Kidney (tissue), 22 donors: ENCODE measurements at places on chromosomes 13 and 19. TPM values are rescaled to one million over a fixed set of nuclear protein-coding genes. Genes with fewer than 3 reads are reported as not detected.

DNA sequence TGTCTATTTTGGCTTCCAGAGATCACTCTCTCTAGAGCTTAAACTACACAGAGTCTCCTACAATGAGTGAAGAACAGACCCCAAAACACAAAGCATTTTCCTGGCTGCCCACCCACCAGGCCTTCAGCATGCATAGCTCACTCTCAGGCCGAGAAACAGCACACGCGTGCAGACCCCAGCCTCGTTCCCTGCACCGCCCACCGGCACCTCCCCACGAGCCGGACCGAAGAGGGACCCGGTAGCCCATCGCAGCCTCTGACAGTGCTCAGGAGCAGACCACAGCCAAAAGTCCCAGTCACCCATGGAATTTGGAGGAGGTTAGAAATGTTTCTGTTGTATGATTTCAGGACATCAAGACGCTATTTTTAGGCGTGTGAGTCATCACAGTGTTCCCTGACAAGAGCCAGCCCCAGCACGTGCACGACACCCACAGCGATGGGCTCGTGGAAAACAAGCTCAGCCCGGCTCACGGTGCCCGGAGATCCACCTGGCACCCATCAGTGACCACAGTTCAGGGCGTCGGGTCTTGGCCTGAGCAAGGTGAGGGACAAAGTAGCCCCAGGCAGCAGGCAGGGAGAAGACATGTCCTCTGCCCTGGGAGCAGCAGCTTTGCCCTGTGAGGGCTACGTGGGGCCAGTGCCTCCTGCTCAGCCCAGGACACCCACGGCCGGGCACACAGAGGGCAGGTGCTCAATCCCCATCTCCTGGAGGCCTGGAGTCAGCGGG lies 50.1 kb upstream of the SPACA7 start:
- H3K36me3 ChIP-seq, result no peaks in the 10 kb centered on the region
- no peak overlapping the region for H3K4me3 ChIP-seq
- no peaks in the 10 kb centered on the region for H3K4me1 ChIP-seq
- peaks cover 8% of the 10 kb centered on the region for H3K27me3 ChIP-seq
- no peak for DNase-seq
- H3K27ac ChIP-seq, result no peak overlapping the region

DNA sequence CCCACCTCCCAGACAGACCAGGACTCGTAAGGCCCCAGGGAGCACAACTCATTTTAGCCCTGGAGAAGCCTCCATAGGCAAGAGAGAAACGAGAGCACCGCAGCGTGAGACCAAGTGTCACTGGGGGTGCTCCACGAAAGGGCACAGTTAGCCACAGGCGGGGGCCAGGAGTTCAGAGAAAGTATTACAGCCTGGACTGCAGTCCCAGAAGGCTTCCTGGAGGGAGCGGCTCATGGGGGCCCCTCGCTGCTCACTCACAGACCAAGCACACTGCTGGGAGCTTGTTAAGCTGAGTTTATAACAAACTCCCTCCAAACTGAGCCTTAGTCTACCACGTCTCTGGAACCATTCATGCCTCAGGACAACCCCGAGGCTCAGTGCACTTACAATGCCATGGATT lies 16.5 kb downstream of the ANKRD27 start:
- H3K27me3 ChIP-seq, result no peaks in the 10 kb centered on the region
- peaks cover 11% of the 10 kb centered on the region for H3K36me3 ChIP-seq
- H3K27ac ChIP-seq, result no peak overlapping the region
- no peaks in the 10 kb centered on the region for H3K4me1 ChIP-seq
- no peak for DNase-seq

- H3K36me3 ChIP-seq, result no peaks in the 10 kb centered on the region
- H3K4me1 ChIP-seq, result no peaks in the 10 kb centered on the region
- DNase-seq, result peak; percentile 62
- no peak overlapping the region for H3K27ac ChIP-seq
- no peaks in the 10 kb centered on the region for H3K27me3 ChIP-seq
These were observed 153.8 kb upstream of the SOX1 start for GRCh38 chr13:111912991-111913760.

GRCh38 chr19:38769635-38770211 lies 3.6 kb downstream of the LGALS7 start:
- no peaks in the 10 kb centered on the region for H3K4me1 ChIP-seq
- peak overlapping the region; percentile 47 for H3K27ac ChIP-seq
- no peaks in the 10 kb centered on the region for H3K27me3 ChIP-seq
- peak; percentile 74 for DNase-seq
- no peak overlapping the region for H3K4me3 ChIP-seq

GRCh38 chr13:59346999-59347723 lies 816.6 kb downstream of the DIAPH3 start:
- peaks cover 2% of the 10 kb centered on the region for H3K4me1 ChIP-seq
- peak; percentile 51 for DNase-seq
- no peak overlapping the region for H3K4me3 ChIP-seq
- H3K27ac ChIP-seq, result no peak overlapping the region
- H3K36me3 ChIP-seq, result no peaks in the 10 kb centered on the region

DNA sequence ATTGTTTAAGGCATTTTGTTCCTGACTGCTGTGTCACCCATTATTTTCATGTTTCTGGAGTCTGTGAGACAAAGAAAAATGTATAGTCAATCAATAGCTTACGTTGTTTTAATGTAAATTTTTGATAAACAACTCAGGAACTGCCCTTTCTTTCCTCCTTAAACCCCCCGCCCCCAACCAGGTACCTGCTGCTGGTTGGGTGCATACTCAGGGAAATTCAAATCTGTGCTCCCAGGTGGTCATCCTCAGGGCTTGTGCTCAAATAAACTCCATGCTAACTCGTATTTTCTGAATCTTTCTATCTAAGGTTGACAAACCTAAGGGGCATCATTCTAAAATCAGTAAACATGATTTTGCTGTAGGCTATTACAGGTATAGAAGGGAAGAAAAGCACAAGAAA lies 4.1 kb upstream of the CDC16 start:
- H3K27me3 ChIP-seq, result peaks cover 3% of the 10 kb centered on the region
- no peak for DNase-seq
- H3K4me3 ChIP-seq, result no peak overlapping the region
- no peaks in the 10 kb centered on the region for H3K36me3 ChIP-seq

GRCh38 chr19:20662421-20663105 lies 1.2 kb upstream of the ZNF626 start:
- H3K36me3 ChIP-seq, result no peaks in the 10 kb centered on the region
- DNase-seq, result peak; percentile 80
- no peaks in the 10 kb centered on the region for H3K4me1 ChIP-seq
- no peak overlapping the region for H3K27ac ChIP-seq
- H3K4me3 ChIP-seq, result no peak overlapping the region

DNA sequence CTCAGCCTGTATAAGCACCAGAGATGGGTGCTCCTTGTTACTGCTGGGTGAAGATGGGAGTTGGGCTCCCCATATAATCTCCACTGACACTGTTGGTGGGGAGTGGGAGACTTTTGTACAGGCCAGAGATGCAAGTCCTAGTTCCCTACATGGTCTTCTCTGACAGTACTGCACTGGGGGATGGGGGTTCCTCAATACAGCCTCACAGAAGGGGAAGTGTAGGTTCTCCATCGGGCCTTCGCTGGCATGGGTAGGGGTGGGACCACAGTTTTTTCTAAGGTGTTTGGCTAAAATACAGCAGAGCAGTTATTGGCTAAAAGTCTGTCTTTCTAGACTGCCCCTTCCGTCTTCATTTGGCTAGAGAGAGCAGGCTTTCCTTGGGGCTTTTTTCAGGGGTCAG lies 167.2 kb upstream of the SERP2 start:
- H3K4me1 ChIP-seq, result no peaks in the 10 kb centered on the region
- no peak overlapping the region for H3K27ac ChIP-seq
- no peak overlapping the region for H3K4me3 ChIP-seq

GRCh38 chr19:441213-441836 lies 19.5 kb downstream of the SHC2 start:
- no peak overlapping the region for H3K4me3 ChIP-seq
- H3K36me3 ChIP-seq, result no peaks in the 10 kb centered on the region
- no peak for DNase-seq
- H3K27ac ChIP-seq, result no peak overlapping the region
- H3K4me1 ChIP-seq, result peaks cover 2% of the 10 kb centered on the region

DNA sequence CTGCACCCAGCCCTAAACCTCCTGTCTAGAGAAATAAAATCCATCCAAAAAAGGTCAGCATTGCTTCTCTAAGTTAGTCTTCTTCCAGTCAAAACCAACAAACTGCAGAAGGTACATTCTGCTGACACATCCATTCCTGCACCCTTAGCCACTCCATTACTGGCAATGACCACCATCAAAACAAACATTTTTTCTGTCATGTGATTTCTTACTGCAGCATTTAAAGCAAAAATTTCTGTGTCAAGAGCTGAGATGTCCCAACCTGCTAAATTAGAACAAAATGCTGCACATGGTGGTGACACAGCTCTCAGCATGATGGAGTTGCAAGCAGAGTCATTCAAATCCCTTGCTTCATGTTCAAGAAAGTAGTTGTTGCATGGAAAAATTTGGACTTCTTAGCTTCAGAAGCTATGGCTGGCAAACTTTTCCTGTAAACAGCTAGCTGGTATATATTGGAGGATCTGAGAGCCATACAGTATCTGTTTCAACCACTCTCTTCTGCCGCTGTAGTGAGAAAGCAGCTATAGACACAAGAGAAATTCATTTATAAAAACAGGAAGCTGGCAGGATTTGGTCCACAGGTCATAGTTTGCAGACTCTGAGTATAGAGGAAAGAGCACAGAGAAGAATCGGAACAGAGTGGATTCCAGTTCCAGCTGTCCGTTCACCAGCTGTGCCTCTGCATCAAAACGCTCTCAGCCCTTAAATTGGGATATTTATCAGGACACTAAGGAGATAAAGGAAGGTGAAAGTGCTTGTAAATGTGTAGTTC lies 17.4 kb downstream of the RUBCNL start:
- no peaks in the 10 kb centered on the region for H3K36me3 ChIP-seq
- no peaks in the 10 kb centered on the region for H3K27me3 ChIP-seq
- H3K4me1 ChIP-seq, result no peaks in the 10 kb centered on the region

DNA sequence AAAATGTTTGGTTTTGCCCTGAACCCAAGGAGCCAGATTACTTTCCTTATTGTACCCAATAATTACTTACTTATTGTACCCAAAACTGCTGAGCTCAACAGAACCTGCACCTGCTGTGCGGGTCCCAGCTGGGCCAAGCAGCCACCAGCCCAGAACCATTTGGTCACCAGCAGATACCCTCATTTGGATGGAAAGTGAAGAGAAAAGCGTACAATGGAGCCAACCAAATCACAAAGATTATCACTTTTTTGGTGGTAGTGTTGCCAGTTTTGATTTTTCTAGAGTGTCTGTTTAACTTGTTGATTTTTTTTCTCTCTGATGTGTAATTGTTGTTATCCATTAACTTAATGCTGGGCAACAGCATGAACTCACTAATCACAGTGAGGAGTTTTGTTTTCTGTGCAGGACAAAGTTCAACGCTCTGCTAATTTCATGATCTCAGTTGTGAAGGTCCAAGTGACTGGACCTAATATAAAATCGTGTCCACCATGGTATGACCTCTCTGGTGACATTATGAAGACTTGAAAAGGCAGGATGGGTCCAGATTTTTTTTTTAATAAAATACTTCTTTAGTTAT lies 23.8 kb downstream of the SPATA13 start:
- no peaks in the 10 kb centered on the region for H3K36me3 ChIP-seq
- peak overlapping the region; percentile 98 for H3K27ac ChIP-seq
- DNase-seq, result no peak
- no peaks in the 10 kb centered on the region for H3K27me3 ChIP-seq
- peak overlapping the region; percentile 45 for H3K4me3 ChIP-seq

GRCh38 chr13:42221121-42221765 lies 50.7 kb upstream of the AKAP11 start:
- no peak overlapping the region for H3K27ac ChIP-seq
- no peaks in the 10 kb centered on the region for H3K36me3 ChIP-seq
- H3K27me3 ChIP-seq, result no peaks in the 10 kb centered on the region
- H3K4me1 ChIP-seq, result no peaks in the 10 kb centered on the region
- no peak overlapping the region for H3K4me3 ChIP-seq

DNA sequence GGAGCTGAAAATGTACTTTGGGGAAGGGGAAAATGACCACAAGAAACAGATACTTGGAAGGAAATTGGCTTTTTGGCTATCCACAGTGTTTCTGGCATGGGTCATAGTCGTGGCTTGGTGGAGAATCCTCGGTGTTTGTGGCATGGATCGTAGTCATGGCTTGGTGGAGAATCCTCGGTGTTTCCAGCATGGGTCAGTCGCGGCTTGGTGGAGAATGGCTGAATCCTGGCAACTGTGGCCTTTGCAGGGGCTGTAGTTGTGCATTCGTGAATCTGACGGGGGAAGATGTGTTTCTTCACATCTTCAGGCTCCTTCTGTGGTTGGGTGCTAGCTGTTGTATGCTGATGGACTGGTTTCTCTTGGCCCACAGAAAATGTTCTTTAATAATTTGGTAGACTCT lies 61.7 kb upstream of the MCF2L start:
- DNase-seq, result no peak
- peaks cover 50% of the 10 kb centered on the region for H3K4me1 ChIP-seq
- no peak overlapping the region for H3K4me3 ChIP-seq
- no peaks in the 10 kb centered on the region for H3K27me3 ChIP-seq
- H3K27ac ChIP-seq, result peak overlapping the region; percentile 65
- H3K36me3 ChIP-seq, result no peaks in the 10 kb centered on the region

GRCh38 chr13:78102121-78102677 lies 183.6 kb upstream of the EDNRB start:
- no peak for DNase-seq
- H3K4me1 ChIP-seq, result no peaks in the 10 kb centered on the region
- H3K4me3 ChIP-seq, result no peak overlapping the region
- no peaks in the 10 kb centered on the region for H3K27me3 ChIP-seq

DNA sequence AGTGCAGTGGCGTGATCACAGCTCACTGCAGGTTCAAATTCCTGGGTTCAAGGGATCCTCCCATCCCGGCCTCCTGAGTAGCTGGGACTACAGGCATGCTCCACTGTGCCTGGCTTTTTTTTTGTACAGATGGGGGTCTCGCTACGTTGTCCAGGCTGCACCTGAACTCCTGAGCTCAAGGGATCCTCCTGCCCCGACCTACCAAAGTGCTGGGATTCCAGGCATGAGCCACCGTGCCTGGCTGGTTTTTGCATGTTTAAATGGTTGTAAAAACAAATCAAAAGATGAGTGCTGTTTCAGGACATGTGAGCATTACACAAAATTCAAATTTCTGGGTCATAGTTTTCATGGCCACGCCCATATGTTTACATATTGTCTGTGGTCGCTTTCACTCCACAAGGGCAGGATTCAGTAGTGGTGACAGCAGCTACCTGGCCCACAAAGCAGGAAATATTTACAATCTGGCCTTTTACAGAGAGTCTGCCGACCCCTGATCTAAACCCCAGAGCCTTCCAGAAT lies 5.3 kb downstream of the MATK start:
- H3K27me3 ChIP-seq, result peaks cover 2% of the 10 kb centered on the region
- DNase-seq, result no peak
- H3K27ac ChIP-seq, result no peak overlapping the region
- no peaks in the 10 kb centered on the region for H3K36me3 ChIP-seq
- no peak overlapping the region for H3K4me3 ChIP-seq

BABAM1 gene
- 69.4 TPM for total RNA-seq

OLFM2 gene
- 2.1 TPM for total RNA-seq

DUXA gene
- total RNA-seq, result not detected

PIBF1 gene
- 30.5 TPM for total RNA-seq

MUC16 gene
- total RNA-seq, result 0.41 TPM

FGF22 gene
- total RNA-seq, result 0.19 TPM

C19orf33 gene
- 43.9 TPM for total RNA-seq

IL4I1 gene
- total RNA-seq, result 12.8 TPM
